ENCODE measurements at places on chromosomes 5 and 9. TPM values are rescaled to one million over a fixed set of nuclear protein-coding genes. Genes with fewer than 3 reads are reported as not detected.

Gene SUSD3
- total RNA-seq: 40.9 TPM

Gene ARSK
- 3.2 TPM for total RNA-seq

Gene DBH
- total RNA-seq: not detected

Gene NTNG2
- 1.6 TPM for total RNA-seq

Gene RAB3C
- not detected for total RNA-seq

GRCh38 chr9:89850631-89851325 is 246.0 kb downstream of the GADD45G start:
- H3K27ac ChIP-seq: no peak overlapping the region
- H3K36me3 ChIP-seq: no peaks in the 10 kb centered on the region
- no peak overlapping the region for H3K4me3 ChIP-seq
- peaks cover 30% of the 10 kb centered on the region for H3K27me3 ChIP-seq

DNA sequence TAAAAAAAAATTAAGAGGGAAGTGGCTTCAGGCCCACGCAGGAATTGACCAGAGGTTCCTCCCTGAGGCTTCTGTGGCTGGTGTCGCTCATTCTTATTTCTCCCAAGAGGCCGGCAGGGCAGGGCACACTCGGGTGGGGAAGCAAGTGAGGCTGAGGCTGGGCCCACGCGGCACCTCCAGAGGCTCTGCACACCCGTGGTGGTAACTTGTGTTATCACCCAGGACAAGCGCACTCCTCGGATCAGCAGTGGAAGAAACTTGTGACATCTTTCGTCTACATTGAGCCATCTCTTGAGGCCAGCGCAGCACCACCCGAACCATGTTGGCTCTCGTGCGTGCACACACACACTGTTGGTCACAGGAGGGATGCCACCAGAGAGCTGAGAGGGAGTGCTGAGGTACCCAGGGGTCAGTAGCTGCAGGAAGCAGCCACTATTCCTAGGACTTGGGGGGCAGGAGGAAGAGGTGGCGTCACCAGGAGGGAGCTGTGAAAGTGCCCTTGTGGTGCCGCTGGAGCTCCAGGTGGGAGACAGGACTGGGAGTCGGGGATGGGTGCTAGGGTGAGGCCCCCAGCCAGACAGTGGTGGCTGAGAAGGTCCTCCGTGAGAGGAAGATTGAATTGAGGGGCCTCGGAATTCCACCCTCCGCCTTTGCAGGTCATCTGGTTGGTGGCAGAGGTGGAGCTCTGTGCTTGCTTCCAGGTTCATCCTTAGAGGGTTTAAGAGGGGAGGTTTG is 6.4 kb downstream of the NDUFS6 start:
- H3K4me3 ChIP-seq: no peak overlapping the region
- H3K36me3 ChIP-seq: peaks cover 69% of the 10 kb centered on the region
- no peak overlapping the region for H3K27ac ChIP-seq
- no peaks in the 10 kb centered on the region for H3K27me3 ChIP-seq
- H3K4me1 ChIP-seq: peaks cover 24% of the 10 kb centered on the region

DNA sequence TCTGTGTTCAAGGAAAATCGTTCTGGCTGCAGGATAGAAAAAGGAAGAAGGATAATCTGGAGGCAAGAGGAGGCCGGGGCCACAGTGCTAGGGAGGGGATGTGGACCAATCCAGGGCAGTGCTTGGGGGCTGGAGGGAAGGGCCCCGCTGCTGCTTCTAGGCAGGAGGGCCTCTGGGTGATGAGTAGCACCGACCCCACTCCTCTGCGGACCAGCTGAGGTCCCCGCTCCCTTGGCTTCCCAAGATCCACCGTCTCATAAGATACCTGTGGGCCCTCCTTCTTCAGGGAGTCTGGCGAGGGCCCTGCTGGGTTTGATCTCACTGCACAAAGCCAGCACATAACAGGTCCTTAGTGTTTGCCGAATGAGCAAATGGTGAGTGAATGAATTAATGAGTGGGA is 93.5 kb upstream of the MVB12B start:
- no peak overlapping the region for H3K27ac ChIP-seq
- no peaks in the 10 kb centered on the region for H3K36me3 ChIP-seq
- peak; percentile 37 for DNase-seq
- H3K4me1 ChIP-seq: peaks cover 3% of the 10 kb centered on the region

- H3K27ac ChIP-seq: no peak within 1 kb of the TSS
- H3K36me3 ChIP-seq: no peaks in the 10 kb centered on the region
- H3K27me3 ChIP-seq: no peaks in the 10 kb centered on the region
- DNase-seq: no peak
- peaks cover 35% of the 10 kb centered on the region for H3K4me1 ChIP-seq
Measured at GRCh38 chr5:39219437-39219836, at the start of gene FYB1. Gene FYB1, minus strand, starts transcription at chr5:39219563. Its CDS starts 16,603 bp downstream, at chr5:39202960.

GRCh38 chr9:114156657-114157421 is 1.5 kb downstream of the COL27A1 start:
- peak; percentile 72 for DNase-seq
- H3K4me3 ChIP-seq: peak overlapping the region; percentile 98
- H3K27ac ChIP-seq: peak overlapping the region; percentile 92
- H3K36me3 ChIP-seq: peaks cover 1% of the 10 kb centered on the region

DNA sequence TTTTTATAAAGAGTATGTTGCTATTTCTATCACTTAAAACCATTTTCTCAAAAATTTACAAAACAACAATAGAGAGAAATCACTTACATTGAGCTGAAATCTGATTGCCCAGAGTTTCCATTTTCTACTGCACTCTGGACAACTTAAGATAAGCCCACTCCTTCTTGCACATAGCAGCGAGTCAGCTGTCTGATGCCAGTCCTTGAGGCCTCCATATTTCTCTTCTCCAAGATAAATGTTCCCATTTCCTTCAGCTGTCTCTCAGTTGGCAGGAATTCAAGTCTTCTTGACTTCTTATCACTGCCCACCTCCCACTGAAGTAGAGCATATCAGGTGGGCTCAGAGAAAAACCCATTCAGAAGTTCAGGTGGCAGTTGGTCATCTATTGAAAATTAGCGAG is 78.5 kb upstream of the PIP5K1B start:
- H3K36me3 ChIP-seq: no peaks in the 10 kb centered on the region
- H3K27ac ChIP-seq: no peak overlapping the region
- no peak overlapping the region for H3K4me3 ChIP-seq
- no peaks in the 10 kb centered on the region for H3K4me1 ChIP-seq
- no peak for DNase-seq

GRCh38 chr5:132239776-132240175 is 12.1 kb upstream of the P4HA2 start:
- no peak for DNase-seq
- H3K4me1 ChIP-seq: peaks cover 6% of the 10 kb centered on the region
- H3K36me3 ChIP-seq: peaks cover 2% of the 10 kb centered on the region
- H3K27me3 ChIP-seq: peaks cover 12% of the 10 kb centered on the region
- H3K27ac ChIP-seq: no peak overlapping the region

GRCh38 chr9:114906922-114907571 is 23.3 kb downstream of the TNFSF8 start:
- H3K27me3 ChIP-seq: no peaks in the 10 kb centered on the region
- H3K36me3 ChIP-seq: peaks cover 91% of the 10 kb centered on the region
- DNase-seq: peak; percentile 78
- peaks cover 92% of the 10 kb centered on the region for H3K4me1 ChIP-seq
- peak overlapping the region; percentile 94 for H3K27ac ChIP-seq
- peak overlapping the region; percentile 65 for H3K4me3 ChIP-seq

GRCh38 chr9:35516479-35516878 is 26.6 kb downstream of the RUSC2 start:
- H3K27me3 ChIP-seq: no peaks in the 10 kb centered on the region
- DNase-seq: no peak
- H3K36me3 ChIP-seq: no peaks in the 10 kb centered on the region
- H3K4me3 ChIP-seq: no peak overlapping the region

GRCh38 chr5:11139217-11139865 is 378.3 kb upstream of the DAP start:
- H3K27ac ChIP-seq: no peak overlapping the region
- no peaks in the 10 kb centered on the region for H3K4me1 ChIP-seq
- DNase-seq: no peak
- no peak overlapping the region for H3K4me3 ChIP-seq
- no peaks in the 10 kb centered on the region for H3K36me3 ChIP-seq

- peaks cover 21% of the 10 kb centered on the region for H3K4me1 ChIP-seq
- no peak overlapping the region for H3K27ac ChIP-seq
- DNase-seq: peak; percentile 60
- H3K27me3 ChIP-seq: no peaks in the 10 kb centered on the region
- H3K4me3 ChIP-seq: peak overlapping the region; percentile 85
Measured at GRCh38 chr9:129026442-129027223, 1.5 kb downstream of the SH3GLB2 start.

DNA sequence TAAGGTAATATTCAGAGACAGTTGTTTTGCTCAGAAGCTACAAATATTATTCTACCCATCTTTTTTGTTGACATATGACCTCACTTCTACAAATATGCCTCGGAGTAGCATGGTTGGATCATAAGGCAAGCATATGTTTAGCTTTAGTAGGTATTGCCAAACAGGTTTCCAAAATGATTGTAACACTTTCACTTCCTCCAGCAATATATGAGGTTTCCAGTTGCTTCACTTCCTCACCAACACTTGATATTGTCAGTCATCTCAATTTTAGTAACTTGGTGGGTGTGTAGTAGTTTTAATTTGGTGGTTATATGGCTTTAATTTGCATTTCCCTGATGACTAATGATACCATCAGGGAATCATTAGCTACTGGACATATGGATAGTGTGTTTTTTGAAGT is 46.7 kb downstream of the TNFSF8 start:
- H3K27ac ChIP-seq: no peak overlapping the region
- H3K27me3 ChIP-seq: no peaks in the 10 kb centered on the region
- H3K4me3 ChIP-seq: no peak overlapping the region
- no peak for DNase-seq
- H3K4me1 ChIP-seq: peaks cover 3% of the 10 kb centered on the region
- peaks cover 13% of the 10 kb centered on the region for H3K36me3 ChIP-seq

GRCh38 chr5:107680099-107680498 is 9.4 kb upstream of the EFNA5 start:
- no peak for DNase-seq
- H3K4me3 ChIP-seq: no peak overlapping the region
- H3K27ac ChIP-seq: no peak overlapping the region
- H3K4me1 ChIP-seq: no peaks in the 10 kb centered on the region
- no peaks in the 10 kb centered on the region for H3K36me3 ChIP-seq

DNA sequence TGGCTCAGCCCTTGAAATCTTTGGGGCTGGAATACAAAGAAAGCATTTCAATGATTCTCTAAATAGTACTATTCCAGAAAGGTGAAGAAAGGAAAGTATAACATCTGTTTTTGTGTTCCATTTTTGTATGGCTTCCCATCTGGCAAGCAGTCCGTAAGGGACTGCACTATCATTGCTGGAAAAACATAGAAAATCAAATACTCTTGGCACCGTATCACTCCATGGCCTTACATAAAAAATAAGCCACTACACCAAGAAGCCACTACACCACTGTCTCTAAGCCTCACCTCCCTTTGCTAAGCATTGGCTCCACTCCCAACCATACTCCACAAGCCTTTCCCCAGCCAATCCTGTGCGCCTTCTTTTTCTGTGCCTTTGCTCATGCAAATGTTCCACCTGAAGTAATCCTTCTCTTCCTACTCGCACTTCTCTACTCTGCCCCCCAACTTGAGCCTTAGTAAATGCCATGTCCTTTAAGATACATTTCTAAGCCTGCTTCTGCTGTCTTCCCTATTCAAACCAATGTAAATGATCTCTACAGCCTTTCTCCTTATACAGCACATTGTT is 454.6 kb upstream of the TUSC1 start:
- H3K27ac ChIP-seq: no peak overlapping the region
- no peaks in the 10 kb centered on the region for H3K4me1 ChIP-seq
- DNase-seq: no peak
- H3K36me3 ChIP-seq: no peaks in the 10 kb centered on the region
- H3K27me3 ChIP-seq: no peaks in the 10 kb centered on the region

- peak within 1 kb of the TSS; percentile 100 for H3K27ac ChIP-seq
- peak; percentile 95 for DNase-seq
- peaks cover 7% of the 10 kb centered on the region for H3K27me3 ChIP-seq
- peaks cover 7% of the 10 kb centered on the region for H3K36me3 ChIP-seq
Measured at GRCh38 chr9:27572918-27573633, at the start of gene C9orf72. Gene C9orf72, minus strand, starts transcription at chr9:27573481. Its CDS starts 6,361 bp downstream, at chr9:27567120.

- no peak overlapping the region for H3K27ac ChIP-seq
- H3K27me3 ChIP-seq: no peaks in the 10 kb centered on the region
- H3K4me1 ChIP-seq: no peaks in the 10 kb centered on the region
- no peak for DNase-seq
- no peaks in the 10 kb centered on the region for H3K36me3 ChIP-seq
Measured at GRCh38 chr9:81156381-81156780, 533.0 kb downstream of the TLE1 start.

DNA sequence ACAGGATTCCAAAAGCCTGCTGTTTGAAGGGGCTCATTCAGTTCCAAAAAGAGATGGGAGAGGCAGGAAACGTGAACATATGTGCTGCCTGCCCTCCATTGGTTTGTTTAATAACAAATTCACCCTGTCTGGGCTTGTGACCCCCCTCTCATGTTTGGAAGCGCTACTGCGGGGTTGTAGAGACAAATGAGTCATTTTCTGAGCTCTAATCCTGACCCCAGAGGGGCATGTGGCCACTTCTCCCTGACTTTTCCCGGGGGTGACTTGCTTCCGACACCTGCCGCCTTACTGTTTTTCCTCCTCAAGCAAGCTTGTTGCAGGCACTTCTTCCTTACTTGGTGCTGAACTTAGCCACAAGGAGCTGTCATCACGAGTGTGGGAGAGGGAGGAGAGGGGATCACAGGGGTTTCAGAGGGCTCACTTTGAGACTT is 75.9 kb downstream of the LMNB1 start:
- peak overlapping the region; percentile 86 for H3K27ac ChIP-seq
- peak; percentile 61 for DNase-seq
- H3K4me1 ChIP-seq: peaks cover 41% of the 10 kb centered on the region
- H3K4me3 ChIP-seq: peak overlapping the region; percentile 76

- H3K36me3 ChIP-seq: no peaks in the 10 kb centered on the region
- no peak overlapping the region for H3K4me3 ChIP-seq
- no peaks in the 10 kb centered on the region for H3K4me1 ChIP-seq
- no peak overlapping the region for H3K27ac ChIP-seq
Measured at GRCh38 chr5:140596321-140596741, 31.7 kb downstream of the SLC35A4 start.

GRCh38 chr9:98280574-98280973 is 25.1 kb upstream of the TBC1D2 start:
- no peaks in the 10 kb centered on the region for H3K36me3 ChIP-seq
- no peak overlapping the region for H3K27ac ChIP-seq
- no peaks in the 10 kb centered on the region for H3K4me1 ChIP-seq
- DNase-seq: no peak

All from activated CD4-positive, alpha-beta T cell treated with anti-CD3 and anti-CD28 coated beads, Interleukin-2, amount 10 ng/mL, durations not matched to agents 24 days and 14 days (primary cell).